ENCODE measurements at places on chromosomes 1 and 21. TPM values are rescaled to one million over a fixed set of nuclear protein-coding genes. Genes with fewer than 3 reads are reported as not detected.

GRCh38 chr1:157566484-157567300, 14.4 kb upstream of the FCRL5 start:
- H3K36me3 ChIP-seq: no peaks in the 10 kb centered on the region
- no peak for DNase-seq
- peak overlapping the region; percentile 5 for H3K4me3 ChIP-seq

DNA sequence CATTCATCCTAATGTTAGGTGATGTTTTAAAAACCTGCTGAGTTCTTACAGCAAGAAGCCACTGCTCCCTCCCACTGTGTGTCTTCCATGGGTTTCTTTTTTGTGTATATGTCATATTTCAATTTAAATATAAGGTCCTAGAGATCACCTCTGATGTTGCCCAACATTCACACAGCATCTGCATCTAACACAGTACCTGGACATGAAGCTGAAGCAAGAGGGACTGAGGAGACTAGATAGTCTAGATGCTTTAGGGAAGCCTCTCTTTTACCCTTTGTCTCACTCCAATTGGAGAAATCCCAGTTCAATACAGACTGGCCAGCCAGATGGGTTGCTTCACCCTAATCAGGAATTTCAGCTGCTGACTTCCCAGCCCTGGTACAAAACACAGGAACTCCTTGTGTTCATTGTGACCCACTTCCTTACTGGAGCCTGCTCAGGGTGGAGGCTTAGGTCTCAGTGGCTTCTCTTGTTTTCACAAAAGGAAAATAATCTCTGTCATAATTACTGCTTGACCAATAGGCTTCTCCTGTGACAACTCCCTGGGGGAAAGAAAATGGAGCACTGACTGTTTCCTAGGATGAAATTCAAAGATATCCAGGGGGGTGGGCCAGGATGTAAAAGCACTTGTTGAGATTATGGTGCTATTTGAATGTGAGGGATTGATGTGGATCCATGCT, 17.3 kb downstream of the BTG2 start:
- H3K4me3 ChIP-seq: peak overlapping the region; percentile 83
- H3K36me3 ChIP-seq: no peaks in the 10 kb centered on the region
- peaks cover 92% of the 10 kb centered on the region for H3K4me1 ChIP-seq
- no peaks in the 10 kb centered on the region for H3K27me3 ChIP-seq

GRCh38 chr1:20083178-20083944, 13.4 kb downstream of the PLA2G5 start:
- H3K27me3 ChIP-seq: peaks cover 49% of the 10 kb centered on the region
- H3K36me3 ChIP-seq: no peaks in the 10 kb centered on the region
- H3K27ac ChIP-seq: no peak overlapping the region
- H3K4me1 ChIP-seq: peaks cover 30% of the 10 kb centered on the region
- DNase-seq: no peak

- H3K36me3 ChIP-seq: no peaks in the 10 kb centered on the region
- H3K27ac ChIP-seq: no peak overlapping the region
- H3K4me3 ChIP-seq: no peak overlapping the region
- DNase-seq: no peak
Observed at GRCh38 chr1:20555025-20555757, 2.8 kb downstream of the FAM43B start.

GRCh38 chr1:171160211-171160610, 24.9 kb upstream of the FMO2 start:
- no peak overlapping the region for H3K4me3 ChIP-seq
- peaks cover 7% of the 10 kb centered on the region for H3K27me3 ChIP-seq
- H3K4me1 ChIP-seq: no peaks in the 10 kb centered on the region
- no peaks in the 10 kb centered on the region for H3K36me3 ChIP-seq
- no peak overlapping the region for H3K27ac ChIP-seq

- no peaks in the 10 kb centered on the region for H3K36me3 ChIP-seq
- H3K27me3 ChIP-seq: peaks cover 8% of the 10 kb centered on the region
- no peak for DNase-seq
- no peak overlapping the region for H3K27ac ChIP-seq
Observed at GRCh38 chr1:230758709-230759368, 11.7 kb downstream of the CAPN9 start.

DNA sequence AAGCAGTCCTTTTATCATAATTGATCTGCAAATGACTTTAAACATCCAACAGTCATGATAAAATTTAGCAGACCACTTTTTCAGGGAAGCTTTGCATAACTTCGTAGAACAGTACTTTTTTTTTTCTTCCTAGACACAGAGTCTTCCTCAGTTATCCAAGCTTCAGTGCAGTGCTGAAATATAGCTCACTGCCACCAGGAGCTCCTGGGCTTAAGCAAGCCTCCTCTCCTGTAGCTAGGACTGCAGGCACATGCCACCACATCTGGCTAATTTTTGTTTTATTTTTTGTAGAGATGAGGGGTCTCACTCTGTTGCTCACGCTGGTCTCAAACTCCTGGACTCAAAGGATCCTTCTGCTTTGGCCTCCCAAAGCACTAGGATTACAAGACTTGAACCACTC, 3.8 kb downstream of the F13B start:
- no peaks in the 10 kb centered on the region for H3K4me1 ChIP-seq
- no peak overlapping the region for H3K27ac ChIP-seq
- no peak overlapping the region for H3K4me3 ChIP-seq

GRCh38 chr1:22903113-22903512, 69.6 kb downstream of the LACTBL1 start:
- H3K36me3 ChIP-seq: no peaks in the 10 kb centered on the region
- H3K27me3 ChIP-seq: peaks cover 15% of the 10 kb centered on the region

- peaks cover 3% of the 10 kb centered on the region for H3K36me3 ChIP-seq
- H3K27me3 ChIP-seq: no peaks in the 10 kb centered on the region
- no peaks in the 10 kb centered on the region for H3K4me1 ChIP-seq
- DNase-seq: no peak
- H3K27ac ChIP-seq: no peak overlapping the region
- H3K4me3 ChIP-seq: no peak overlapping the region
Observed at GRCh38 chr1:210702506-210702905, 373.8 kb downstream of the HHAT start.

DNA sequence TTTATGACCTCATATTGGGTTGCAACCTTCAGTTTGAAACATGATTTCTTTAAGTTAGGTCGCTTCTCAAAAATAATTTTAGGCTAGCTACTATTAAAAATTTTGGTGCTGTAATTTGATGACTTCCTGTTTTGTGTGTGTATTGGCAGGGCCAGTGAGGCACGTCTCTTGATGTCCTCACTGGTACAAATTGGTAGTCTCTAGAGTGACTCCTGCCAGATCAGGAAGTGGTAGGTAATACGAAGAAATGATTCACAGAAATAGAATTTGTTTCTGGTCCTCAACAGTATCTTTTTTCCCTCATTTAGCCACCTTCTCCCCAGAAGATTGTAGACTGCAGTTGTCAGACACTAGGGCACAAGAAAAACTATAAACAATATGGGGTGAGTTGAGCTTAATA, 120.9 kb upstream of the KIAA1614 start:
- H3K4me3 ChIP-seq: no peak overlapping the region
- H3K36me3 ChIP-seq: peaks cover 37% of the 10 kb centered on the region
- no peaks in the 10 kb centered on the region for H3K27me3 ChIP-seq
- no peak overlapping the region for H3K27ac ChIP-seq
- H3K4me1 ChIP-seq: peaks cover 10% of the 10 kb centered on the region
- no peak for DNase-seq

GRCh38 chr21:41217671-41218385, 49.9 kb downstream of the BACE2 start:
- H3K36me3 ChIP-seq: no peaks in the 10 kb centered on the region
- H3K4me3 ChIP-seq: no peak overlapping the region
- no peak overlapping the region for H3K27ac ChIP-seq
- peaks cover 26% of the 10 kb centered on the region for H3K27me3 ChIP-seq
- no peak for DNase-seq

- H3K4me3 ChIP-seq: no peak overlapping the region
- no peak overlapping the region for H3K27ac ChIP-seq
- peaks cover 9% of the 10 kb centered on the region for H3K27me3 ChIP-seq
- H3K36me3 ChIP-seq: no peaks in the 10 kb centered on the region
- DNase-seq: no peak
- no peaks in the 10 kb centered on the region for H3K4me1 ChIP-seq
Observed at GRCh38 chr1:171245458-171246064, 2.7 kb upstream of the FMO1 start.

DNA sequence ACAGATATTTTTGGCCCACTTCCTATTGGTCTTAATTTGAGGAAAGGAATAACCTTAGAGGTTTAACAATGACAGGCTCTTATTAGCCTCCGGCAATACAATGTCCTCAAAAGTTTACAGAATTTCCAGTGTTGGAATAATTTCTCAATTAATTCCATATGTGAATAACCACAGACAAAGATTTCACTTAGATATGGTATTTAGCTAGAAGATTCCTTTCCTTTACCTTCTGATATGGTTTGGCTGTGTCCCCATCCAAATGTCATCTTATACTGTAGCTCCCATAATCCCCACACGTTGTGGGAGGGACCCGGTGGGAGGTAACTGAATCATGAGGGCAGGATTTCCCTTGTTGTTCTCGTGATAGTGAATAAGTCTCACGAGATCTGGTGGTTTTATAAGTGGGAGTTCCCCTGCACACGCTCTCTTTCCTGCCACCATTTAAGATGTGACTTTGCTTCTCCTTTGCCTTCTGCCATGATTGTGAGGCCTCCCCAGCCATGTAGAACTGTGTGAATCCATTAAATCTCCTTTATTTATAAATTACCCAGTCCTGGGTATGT, 54.9 kb upstream of the RGS7 start:
- H3K27me3 ChIP-seq: peaks cover 16% of the 10 kb centered on the region
- no peak overlapping the region for H3K4me3 ChIP-seq
- DNase-seq: no peak
- H3K27ac ChIP-seq: no peak overlapping the region
- H3K4me1 ChIP-seq: no peaks in the 10 kb centered on the region

DNA sequence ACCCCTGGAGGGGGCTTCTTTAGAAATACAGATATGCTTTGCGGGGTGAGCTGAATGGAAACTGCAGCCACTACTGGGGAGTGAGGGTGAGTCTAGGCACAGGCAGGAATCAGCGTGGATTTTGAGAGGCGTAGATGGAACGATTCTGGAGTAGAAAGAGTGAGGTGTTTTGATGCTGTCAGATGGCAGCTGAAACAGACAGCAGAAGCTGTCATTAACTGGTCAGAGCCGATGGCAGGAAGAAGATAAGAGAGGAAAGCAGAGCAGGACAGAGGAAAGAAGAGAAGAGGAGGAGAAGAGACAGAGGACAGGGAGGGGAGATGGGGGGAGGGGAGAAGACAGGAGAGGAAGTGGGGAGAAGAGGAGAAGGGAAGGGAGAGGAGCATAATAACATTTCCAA, 138.5 kb downstream of the LRIG2 start:
- peaks cover 10% of the 10 kb centered on the region for H3K36me3 ChIP-seq
- no peak overlapping the region for H3K27ac ChIP-seq
- peaks cover 13% of the 10 kb centered on the region for H3K27me3 ChIP-seq
- no peak overlapping the region for H3K4me3 ChIP-seq

DNA sequence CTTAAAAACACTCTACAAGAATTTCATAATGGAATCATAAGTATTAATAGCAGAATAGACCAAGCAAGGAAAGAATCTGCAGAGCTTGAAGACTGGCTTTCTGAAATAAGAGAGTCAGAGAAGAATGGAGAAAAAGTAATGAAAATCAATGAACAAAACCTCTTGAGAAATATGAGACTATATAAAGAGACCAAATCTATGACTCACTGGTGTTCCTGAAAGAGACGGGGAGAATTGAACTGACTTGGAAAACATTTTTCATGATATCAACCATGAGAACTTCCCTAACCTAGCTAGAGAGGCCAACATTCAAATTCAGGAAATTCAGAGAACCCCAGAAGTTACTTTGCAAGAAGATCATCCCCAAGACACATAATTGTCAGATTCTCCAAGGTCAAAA, 85.6 kb downstream of the GDAP2 start:
- no peaks in the 10 kb centered on the region for H3K4me1 ChIP-seq
- H3K4me3 ChIP-seq: no peak overlapping the region
- DNase-seq: no peak
- H3K36me3 ChIP-seq: peaks cover 54% of the 10 kb centered on the region
- H3K27ac ChIP-seq: no peak overlapping the region
- no peaks in the 10 kb centered on the region for H3K27me3 ChIP-seq

GRCh38 chr1:154663471-154664060, 55.6 kb upstream of the ADAR start:
- H3K4me1 ChIP-seq: no peaks in the 10 kb centered on the region
- DNase-seq: no peak
- H3K27me3 ChIP-seq: peaks cover 21% of the 10 kb centered on the region
- no peak overlapping the region for H3K27ac ChIP-seq

- DNase-seq: peak; percentile 11
- H3K4me1 ChIP-seq: no peaks in the 10 kb centered on the region
- peaks cover 20% of the 10 kb centered on the region for H3K27me3 ChIP-seq
- H3K27ac ChIP-seq: no peak overlapping the region
- no peaks in the 10 kb centered on the region for H3K36me3 ChIP-seq
Observed at GRCh38 chr1:208652296-208653160, 408.3 kb upstream of the PLXNA2 start.

GRCh38 chr1:117590273-117590925, 15.4 kb upstream of the TENT5C start:
- H3K4me1 ChIP-seq: no peaks in the 10 kb centered on the region
- no peak for DNase-seq
- peaks cover 1% of the 10 kb centered on the region for H3K27me3 ChIP-seq
- H3K4me3 ChIP-seq: no peak overlapping the region

DNA sequence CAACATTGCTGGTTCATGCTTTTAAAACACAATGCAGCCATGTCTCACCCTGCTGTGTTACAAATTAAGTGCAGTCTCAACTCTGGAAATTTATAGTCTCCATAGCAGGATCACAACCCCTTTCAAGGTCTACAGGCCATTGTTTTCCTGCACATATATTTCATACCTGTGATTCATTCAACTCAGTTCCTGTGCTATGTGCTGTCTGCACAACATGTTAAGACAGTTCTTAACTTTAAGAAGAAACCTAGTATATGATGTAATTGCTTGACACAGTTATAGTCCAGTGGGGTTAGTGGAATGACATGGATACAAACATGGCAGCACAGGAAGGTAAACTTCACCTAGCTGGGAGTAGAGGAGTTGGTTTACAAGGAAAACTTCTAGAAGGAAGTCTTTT, 106.4 kb downstream of the IFI44 start:
- H3K27ac ChIP-seq: no peak overlapping the region
- H3K4me3 ChIP-seq: no peak overlapping the region
- DNase-seq: no peak
- H3K36me3 ChIP-seq: no peaks in the 10 kb centered on the region
- H3K4me1 ChIP-seq: no peaks in the 10 kb centered on the region
- peaks cover 2% of the 10 kb centered on the region for H3K27me3 ChIP-seq

DNA sequence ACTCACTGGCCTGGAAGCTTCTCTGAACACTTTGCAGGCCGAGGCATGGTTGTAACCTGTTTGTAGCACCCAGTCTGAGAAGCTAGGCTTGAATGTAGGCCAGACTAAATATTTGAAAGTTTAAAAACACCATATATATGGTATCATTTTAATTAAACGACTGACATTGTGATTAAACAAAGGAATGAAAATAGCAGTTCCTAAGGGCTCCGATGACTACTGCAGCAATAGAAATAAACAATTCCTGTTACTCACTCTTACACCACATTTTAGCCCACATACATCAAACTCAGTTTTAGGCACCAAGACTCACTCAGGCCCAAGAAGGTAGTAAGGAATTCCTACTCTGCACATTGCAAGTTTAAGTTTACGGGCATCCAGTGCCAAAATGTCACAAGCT, 281.2 kb downstream of the AKT3 start:
- H3K36me3 ChIP-seq: peaks cover 60% of the 10 kb centered on the region
- H3K27ac ChIP-seq: no peak overlapping the region
- no peak for DNase-seq

USP21 gene
- 13.8 TPM for polyA plus RNA-seq

WDR64 gene
- polyA plus RNA-seq: not detected

TMPRSS2 gene
- polyA plus RNA-seq: not detected

OLIG1 gene
- polyA plus RNA-seq: not detected

DNASE2B gene
- not detected for polyA plus RNA-seq

ESPN gene
- polyA plus RNA-seq: 0.81 TPM

TNFRSF9 gene
- 5.1 TPM for polyA plus RNA-seq

All from naive thymus-derived CD8-positive, alpha-beta T cell (primary cell).